ENCODE measurements at places on chromosomes 16 and 17.

- DNase-seq: no peak
These were observed 327.0 kb downstream of the XYLT1 start for GRCh38 chr16:17143546-17144419.

DNA sequence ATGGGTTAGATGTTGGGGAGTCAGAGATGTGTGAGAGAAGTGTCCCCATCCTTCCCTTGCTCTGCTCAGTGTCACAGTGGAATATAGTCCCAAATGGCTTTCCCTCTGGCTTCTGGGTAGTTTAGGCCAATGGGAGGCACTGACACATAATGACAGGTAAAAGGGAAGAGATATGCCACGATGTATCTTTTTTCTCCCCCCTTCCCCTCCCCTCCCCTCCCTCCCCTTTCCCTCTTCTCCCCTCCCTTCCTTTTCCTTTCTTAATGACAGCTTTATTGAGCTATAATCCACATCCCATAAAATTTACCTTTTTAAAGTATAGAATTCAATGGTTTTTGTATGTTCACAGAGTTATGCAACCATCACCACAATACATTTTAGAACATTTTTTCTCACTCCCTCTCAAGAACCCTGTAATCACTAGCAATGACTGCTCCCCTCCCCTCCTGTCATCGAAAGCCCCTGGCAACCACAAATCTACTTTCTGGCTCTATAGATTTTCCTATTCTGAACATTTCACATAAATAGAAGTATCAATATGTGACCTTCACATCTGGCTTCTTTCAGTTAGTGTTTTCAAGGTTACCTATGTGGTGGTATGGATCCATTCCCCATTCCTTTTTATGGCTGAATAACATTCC lies 617 bp upstream of the CCR7 start:
- no peak for DNase-seq

- DNase-seq: no peak
These were observed 7.2 kb upstream of the MFSD6L start for GRCh38 chr17:8806253-8806925.

- no peak for DNase-seq
These were observed 5.7 kb upstream of the DOC2B start for GRCh38 chr17:187130-187529.

DNA sequence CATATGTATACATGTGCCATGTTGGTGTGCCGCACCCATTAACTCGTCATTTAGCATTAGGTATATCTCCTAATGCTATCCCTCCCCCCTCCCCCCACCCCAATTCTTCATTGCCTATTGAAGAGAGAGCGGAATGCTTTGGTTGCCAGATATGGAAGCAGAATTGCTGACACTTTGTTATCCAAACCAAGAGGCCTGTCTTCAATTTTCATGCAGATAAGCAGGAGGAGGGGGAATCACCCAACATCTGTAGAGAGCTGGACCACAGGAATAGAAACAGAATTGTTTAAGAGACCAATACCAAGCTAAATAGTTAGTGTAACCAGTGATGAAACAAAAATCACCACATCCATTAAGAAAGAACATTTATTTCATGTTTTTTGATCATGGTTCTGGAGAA lies 7.1 kb downstream of the ASPA start:
- DNase-seq: no peak

- peak; percentile 66 for DNase-seq
These were observed 229.5 kb downstream of the PRKCA start for GRCh38 chr17:66531851-66532295.

GRCh38 chr16:19657831-19658230 lies 60.2 kb downstream of the KNOP1 start:
- DNase-seq: no peak

DNA sequence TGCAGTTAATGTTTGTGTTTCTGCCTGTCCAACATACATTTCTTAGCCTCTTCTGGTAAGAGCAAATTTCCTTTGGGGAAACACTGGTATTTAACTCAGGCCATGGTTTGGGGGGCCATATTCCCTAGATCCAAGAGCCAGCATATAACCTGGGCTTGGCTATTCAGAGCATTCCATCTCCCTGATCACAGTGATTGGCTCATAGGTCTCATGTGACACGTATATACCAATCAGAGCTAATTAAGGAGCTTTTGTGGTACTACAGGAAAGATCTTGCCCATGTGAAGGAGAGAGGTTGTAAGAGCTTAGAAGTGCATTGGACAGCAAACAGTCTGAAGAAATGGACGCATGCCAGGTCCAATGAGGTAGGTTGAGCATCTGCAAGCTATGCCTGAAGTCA lies 33.4 kb upstream of the GPR139 start:
- DNase-seq: no peak

GRCh38 chr16:12009462-12009861 lies 32.9 kb downstream of the SNX29 start:
- DNase-seq: no peak

GRCh38 chr16:83837566-83837965 lies 29.8 kb downstream of the HSBP1 start:
- no peak for DNase-seq

- no peak for DNase-seq
These were observed 2.0 kb upstream of the HS3ST3B1 start for GRCh38 chr17:14298947-14299279.

DNA sequence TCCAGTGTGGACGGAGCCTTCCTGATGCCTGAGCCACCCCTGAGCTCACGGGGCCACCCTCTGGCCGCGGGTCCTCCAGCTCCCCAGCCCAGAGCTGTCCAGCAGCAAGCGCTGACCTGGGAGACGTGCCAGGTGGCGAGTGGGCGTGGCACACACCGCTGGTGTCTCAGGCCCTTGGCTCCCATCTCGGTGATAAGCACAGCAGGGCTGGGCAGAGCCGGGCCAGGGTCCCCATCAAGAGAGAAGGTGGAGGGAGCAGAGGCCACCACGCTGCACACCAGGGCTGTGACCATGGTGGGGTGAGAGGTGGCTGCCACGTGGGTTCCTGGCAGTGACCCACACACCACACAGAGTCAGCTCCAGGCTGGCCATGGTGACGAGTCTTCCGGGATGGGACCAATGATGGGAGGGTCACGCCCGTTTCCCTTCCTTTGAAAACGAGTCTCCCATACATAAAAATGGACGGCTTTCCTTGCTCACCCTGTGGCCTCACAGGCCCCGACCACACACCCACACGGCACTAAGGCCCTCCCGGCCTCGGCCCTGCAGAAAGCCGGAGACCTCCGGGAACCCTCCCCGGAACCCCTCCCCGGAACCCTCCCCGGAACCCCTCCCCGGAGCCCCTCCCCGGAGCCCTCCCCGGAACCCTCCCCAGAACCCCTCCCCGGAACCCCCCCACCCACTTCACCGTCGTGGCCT lies 16.8 kb downstream of the UTS2R start:
- DNase-seq: no peak

DNA sequence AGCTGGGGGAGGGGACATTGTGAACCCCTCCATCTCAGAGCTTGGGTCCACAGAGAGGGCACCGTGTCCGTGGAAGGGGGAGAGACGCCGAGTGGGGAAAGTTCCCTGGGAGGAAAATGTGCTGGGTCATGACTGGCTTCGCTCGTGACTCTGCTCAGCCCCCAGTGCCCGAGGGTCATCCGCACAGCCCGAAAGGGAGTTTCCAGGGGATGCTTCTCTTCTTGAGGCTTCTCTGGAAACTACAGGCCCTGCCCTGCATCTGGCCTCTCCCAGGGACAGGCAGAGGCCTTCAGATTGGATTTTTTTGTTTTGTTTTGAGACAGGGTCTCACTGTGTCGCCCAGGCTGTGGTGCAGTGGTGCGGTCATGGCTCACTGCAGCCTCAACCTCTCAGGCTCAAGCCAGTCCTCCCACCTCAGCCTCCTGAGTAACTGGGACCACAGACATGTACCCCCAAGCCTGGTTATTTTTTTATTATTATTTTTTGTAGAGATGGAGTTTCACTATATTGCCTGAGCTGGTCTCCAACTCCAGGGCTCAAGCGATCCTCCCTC lies 9.8 kb upstream of the GSE1 start:
- no peak for DNase-seq

GRCh38 chr17:57455063-57455914 lies 199.0 kb downstream of the MSI2 start:
- peak; percentile 76 for DNase-seq

- no peak for DNase-seq
These were observed 29.0 kb downstream of the HEXIM2 start for GRCh38 chr17:45190503-45191255.

- DNase-seq: peak; percentile 91
These were observed 157.7 kb downstream of the CDH11 start for GRCh38 chr16:64964126-64964540.

DNA sequence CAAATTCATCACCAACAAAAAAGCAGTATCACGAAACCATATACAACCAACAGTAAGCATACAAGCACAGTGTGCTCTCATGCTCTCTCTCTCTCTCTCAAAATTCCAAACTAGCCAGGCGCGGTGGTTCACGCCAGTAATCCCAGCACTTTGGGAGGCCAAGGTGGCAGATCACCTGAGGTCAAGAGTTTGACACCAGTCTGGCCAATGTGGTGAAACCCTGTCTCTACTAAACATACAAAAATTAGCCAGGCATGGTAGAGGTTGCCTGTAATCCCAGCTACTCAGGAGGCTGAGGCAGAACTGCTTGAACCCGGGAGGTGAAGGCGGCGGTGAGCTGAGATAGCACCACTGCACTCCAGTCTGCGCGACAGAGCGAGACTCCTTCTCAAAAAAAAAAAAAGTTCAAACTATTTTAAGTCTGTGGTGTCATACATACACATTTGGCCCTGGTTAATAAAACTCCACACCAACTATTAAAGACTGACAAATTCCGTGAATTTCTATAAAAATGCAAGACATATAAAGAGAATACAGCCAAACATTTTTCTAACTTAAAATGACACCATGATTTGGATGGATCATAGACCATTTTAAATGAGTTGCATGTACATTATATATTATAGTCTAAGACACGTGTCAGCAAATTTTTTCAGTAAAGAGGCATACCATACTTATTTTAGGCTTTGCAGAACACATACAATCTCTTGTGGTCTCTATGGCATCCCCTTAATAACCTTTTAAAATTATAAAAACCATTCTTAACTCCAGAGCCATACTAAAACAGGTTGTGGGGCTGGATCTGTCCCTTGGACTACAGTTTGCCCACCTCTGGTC lies 30.9 kb downstream of the GLG1 start:
- DNase-seq: no peak

DNA sequence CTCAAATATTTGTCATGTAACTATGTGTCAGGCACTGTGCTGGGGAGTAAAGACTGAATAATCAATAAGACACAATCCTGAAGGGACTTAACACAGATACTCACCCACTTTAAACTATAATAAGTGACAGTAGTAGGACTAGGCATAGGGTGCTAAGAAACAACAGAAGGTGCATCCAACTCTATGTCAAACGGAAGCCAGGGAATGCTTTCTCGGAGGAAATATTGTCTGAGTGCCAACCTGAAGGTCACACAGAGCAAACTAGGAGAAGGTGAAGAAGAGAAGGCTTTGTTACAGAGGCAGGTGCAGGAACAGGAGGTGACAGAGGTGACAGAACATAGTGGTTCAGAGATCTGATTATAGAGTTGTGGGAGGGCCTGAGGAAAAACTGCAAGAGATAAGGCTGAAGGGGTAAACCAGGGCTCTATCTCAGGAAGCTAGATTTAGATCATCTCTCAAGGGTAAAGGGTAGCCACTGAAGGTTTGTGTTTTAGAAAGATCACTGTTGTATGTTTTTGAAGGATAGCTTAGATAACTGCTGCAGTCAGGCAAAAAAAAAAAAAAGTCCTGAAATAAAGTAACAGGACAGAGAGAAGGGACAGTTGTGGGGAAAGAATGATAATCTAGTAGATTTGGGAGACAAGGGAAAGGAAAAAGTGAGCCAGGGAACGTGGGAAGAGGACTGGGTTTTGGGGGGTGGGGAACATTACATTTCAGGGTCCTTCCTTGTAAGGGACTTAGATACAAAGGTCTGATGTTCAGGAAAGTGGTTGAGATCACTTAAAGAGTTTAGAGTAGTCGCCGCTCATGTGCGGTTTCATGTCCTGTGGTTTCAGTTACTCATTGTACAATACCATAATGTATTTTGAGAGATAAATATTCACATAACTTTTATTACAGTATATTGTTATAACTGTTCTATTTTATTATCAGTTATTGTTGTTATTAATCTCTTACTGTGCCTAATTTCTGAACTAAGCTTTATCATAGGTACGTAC lies 85.6 kb upstream of the NETO2 start:
- DNase-seq: no peak

DNA sequence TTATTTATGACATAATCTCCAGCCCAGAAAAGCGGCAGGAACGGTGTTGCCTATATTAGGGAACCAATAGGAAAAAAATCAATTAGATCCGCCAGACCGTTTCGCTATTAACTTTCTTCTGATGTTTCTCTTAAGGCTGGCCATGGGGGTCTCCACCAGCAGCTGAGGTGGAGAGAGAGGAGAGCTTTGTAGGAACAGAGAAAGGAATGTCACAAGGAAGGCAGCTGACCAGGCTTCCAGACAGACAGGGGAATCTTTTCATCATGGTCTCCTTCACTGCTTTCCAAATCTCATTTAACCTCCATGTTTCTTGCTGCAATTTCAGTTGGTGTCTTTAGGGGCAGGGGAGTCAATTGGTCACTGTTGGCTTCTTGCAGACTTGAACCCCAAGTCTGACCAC lies 8.9 kb upstream of the SEZ6 start:
- DNase-seq: no peak

- DNase-seq: no peak
These were observed 106.8 kb upstream of the NOG start for GRCh38 chr17:56486732-56487131.

- DNase-seq: peak; percentile 31
These were observed 37.7 kb upstream of the ABCA6 start for GRCh38 chr17:69179227-69179952.

DNA sequence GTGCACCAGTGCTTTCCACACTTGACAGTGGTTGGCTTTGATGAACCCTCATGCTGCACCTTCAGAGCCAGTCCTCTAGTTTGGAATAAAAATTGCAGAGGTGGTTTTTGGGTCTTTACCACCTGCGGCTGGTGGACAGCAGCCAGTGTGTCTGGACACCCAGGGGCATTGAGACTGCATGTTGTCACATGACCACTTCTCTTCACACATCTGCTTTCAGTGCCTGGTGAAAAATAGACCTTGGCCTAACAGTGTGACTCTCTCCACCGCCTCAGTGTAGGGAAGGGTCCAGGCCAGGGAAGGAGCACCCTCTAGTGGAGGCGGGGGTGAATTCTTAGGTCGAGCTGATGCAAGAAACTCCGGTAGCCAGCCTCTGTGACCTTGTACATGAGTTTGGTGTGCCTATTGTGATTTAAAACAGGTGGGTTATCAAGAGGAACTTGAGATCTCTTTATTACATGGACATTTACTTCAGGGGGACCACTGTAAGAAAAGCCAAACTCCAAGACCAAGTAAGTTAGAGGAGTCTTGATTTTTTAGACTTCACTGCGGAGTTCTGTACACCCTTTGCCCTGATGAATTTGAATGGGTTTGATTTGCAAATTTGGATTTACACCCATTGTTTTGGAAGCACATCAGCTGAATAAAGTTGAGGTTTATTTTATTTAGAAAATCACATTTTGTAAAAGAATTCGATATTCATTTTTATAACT lies 17.9 kb downstream of the GOSR2 start:
- DNase-seq: peak; percentile 69
